Lung microvascular endothelial cell (primary cell): ENCODE measurements at places on chromosomes 2 and 18. TPM values are rescaled to one million over a fixed set of nuclear protein-coding genes. Genes with fewer than 3 reads are reported as not detected.

NPHP1 gene
- total RNA-seq, result 0.40 and 1.5 TPM in 2 replicates

ALPG gene
- not detected in 2 replicates for total RNA-seq

RAB27B gene
- total RNA-seq, result under 0.01 TPM in 1 of 2 replicates, not detected in the other

MBD2 gene
- 18.7 and 45.0 TPM in 2 replicates for total RNA-seq
